ENCODE measurements at places on chromosomes 12 and 14. TPM values are rescaled to one million over a fixed set of nuclear protein-coding genes. Genes with fewer than 3 reads are reported as not detected.

LRRK2 gene
- 23.6 TPM for total RNA-seq

ACSM4 gene
- total RNA-seq: not detected

DNA sequence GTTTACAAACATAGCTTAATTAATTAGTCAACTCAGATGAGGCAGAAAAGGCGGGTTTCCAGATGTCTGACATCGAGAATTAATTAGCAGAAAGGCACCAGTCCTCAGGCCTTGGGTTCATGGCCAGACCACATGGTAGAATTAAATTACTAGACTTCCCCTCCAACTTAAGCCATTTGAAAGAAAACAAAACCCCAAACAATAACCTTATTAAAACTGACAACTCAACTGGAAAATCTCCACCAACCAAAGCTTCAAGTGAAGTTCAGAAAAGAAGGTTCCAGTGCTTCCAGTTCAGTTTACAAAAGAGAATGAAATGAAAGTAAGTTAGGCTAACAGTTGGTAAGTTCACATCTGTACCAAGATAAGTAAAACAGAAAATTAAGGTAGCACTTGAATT lies 349.5 kb downstream of the GRIN2B start:
- DNase-seq: no peak

DNA sequence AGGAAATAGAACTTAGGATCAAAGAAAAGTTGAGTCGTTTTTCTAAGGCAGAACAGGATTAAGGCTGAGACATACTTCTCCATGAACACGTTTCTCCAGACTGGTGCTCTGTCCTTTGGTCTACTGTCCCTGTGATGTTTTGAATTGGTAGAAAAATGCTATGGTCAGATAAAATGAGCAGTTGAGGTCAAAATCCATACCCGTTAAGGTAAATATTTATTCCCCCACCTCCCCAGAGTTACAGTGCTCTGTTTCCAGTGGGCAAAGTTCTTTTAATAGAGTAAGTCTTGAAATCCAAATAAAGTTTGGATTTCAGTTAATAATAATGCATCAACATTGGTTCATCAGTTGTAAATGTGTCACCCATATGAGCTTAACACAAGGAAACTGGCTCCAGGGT lies 74.5 kb downstream of the PTHLH start:
- no peak for DNase-seq

DNA sequence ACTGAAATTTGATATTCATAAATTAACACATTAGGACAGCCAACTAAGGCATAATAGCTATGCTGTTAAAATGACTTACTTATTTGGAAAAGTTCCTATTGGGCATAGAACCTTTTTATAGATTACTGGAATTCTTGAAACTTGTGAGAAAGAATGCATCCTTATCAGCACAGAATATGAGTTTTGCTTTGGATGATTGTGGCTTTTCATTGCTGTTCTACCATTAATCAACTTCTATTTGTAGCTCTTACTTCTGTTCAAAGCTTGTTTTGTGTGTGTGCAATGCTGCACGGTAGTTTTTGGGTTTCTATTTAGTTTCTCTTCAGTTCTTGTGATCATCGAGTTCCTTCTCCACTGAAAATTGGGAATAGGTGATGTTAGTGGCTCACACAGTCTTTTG lies 152.4 kb upstream of the PELI2 start:
- no peak for DNase-seq

- no peak for DNase-seq
Observed at GRCh38 chr12:59404109-59404650, 191.6 kb upstream of the SLC16A7 start.
